ENCODE measurements at places on chromosomes 12 and 14. TPM values are rescaled to one million over a fixed set of nuclear protein-coding genes. Genes with fewer than 3 reads are reported as not detected.

- peak; percentile 25 for DNase-seq
Observed at GRCh38 chr14:99451234-99451633, 29.4 kb downstream of the SETD3 start.

DNA sequence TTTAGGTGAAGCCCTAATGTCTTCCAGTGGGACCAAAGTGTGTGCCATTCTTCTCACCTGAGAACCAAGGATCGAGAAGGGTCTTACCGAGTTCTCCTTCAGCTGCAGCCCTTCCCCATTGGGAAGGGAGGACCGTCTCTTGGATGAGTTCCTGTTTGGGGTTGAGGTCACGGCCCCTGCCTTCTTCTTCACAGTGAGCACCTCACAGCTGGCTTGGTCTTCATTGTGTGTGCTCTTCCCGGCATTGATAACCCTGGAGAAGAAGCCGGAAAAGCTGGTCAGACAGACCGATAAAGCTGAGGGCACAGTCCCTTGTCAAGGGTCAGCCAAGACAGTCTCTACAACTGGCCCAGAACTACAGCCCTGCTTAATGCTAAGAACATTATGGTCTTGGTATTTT lies 102.9 kb downstream of the PPM1H start:
- DNase-seq = no peak

GRCh38 chr14:20440465-20440864 lies 4.5 kb upstream of the KLHL33 start:
- DNase-seq = no peak

GRCh38 chr14:101120641-101121507 lies 217.4 kb upstream of the RTL1 start:
- peak; percentile 81 for DNase-seq

DNA sequence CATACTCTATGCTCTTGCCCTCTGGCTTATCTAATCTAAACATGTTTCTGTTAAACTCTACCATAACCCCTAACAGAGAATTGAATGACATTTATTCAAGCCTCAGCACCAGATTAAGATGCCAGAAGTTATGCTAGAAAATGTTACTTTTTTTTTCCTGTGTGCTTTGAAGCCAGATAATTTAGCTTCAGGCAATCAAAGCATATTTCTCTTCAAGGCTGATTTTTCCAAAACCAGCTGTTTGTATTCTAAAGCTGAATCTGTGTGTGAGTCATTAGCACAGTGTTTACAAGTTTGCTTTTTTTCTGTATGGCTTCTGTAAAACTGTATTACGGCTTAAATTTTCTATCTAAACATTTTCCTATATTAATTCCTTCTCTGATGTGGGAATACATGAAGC lies 326.1 kb downstream of the FSCB start:
- no peak for DNase-seq

DNA sequence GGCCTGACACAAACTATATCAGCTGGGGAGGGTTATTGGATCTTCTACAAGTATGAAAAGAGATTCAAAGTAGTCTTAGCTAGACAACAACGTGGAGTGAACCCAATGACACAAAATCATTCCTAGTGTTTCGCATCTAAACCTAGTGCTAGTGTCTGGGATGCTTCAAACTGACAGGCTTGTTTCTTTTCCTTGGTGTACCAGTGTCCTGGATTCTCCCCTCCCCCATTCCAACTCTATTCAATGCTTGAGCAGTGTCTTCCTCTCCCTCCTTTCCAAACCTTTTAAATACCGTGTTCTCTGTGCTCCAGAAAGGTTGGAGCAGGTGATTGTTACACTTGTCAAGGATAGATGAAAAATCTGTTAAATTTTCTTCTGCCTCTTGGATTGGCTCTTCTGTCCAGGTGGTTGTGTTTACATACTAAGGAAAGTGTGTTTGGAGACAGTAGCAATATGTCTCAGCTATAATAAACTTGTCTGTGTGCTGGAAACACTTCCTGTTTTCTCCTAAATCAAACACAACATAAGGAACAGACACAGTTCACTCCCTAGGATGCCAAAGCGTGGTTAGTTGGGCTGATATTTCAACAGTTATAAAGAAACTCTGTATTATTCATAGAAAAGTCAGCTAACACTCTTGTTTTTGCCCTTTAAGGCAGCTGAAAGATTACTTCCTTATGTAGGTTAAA lies 14.4 kb upstream of the GUCY2C start:
- DNase-seq = peak; percentile 51

GRCh38 chr12:98402091-98402490 lies 113.3 kb upstream of the TMPO start:
- no peak for DNase-seq

DNA sequence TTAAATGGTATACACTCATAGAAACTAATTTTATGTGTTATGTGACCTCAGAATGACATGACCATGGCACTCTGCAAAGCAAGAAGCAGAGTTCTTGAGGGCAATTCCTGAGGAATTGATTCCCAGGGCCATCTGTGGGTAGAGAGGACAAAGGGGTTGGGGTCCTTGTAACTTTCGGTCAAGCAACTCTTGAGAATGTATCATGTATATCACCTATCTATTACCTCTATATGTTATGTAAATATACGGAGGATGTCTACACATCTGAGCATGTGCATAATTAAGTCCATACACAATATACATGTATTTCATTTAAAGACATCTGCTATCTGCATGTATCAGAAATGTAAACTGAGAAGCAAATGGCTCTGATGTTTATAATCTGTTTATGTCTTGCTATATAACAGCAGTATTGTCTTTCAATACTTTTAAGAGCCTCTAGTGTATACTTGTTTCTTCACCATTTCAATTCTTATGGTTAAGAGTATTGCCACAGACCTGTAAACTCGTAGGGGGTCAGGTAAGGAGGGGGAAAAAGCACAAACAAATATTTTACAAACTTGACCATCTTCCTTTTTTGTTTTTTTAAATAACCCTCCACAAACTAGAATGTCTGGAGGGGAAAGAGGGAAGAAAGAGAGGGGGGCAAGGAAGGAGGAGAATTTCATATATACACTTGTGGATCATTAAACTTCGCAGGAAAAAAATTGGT lies 4.5 kb downstream of the FOXA1 start:
- DNase-seq = no peak

DNA sequence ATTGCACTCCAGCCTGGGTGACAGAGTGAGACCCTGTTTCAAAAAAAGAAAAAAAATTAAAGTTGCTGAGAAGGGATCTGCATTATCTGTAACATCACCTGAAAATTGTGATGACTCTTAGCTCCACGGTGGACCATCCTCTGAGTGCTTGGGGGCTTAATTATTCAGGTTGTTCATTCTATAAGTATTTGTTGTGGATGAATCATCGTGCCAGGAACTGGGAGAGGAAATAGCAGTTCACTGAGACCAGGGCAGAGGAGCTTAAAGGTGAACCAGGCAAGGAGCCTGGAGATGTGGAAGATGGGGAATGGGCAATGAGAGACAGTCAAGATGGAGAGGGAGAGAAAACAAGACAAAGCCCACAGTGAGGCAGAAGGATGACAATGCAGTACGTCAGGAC lies 25.5 kb upstream of the GSC start:
- no peak for DNase-seq

DNA sequence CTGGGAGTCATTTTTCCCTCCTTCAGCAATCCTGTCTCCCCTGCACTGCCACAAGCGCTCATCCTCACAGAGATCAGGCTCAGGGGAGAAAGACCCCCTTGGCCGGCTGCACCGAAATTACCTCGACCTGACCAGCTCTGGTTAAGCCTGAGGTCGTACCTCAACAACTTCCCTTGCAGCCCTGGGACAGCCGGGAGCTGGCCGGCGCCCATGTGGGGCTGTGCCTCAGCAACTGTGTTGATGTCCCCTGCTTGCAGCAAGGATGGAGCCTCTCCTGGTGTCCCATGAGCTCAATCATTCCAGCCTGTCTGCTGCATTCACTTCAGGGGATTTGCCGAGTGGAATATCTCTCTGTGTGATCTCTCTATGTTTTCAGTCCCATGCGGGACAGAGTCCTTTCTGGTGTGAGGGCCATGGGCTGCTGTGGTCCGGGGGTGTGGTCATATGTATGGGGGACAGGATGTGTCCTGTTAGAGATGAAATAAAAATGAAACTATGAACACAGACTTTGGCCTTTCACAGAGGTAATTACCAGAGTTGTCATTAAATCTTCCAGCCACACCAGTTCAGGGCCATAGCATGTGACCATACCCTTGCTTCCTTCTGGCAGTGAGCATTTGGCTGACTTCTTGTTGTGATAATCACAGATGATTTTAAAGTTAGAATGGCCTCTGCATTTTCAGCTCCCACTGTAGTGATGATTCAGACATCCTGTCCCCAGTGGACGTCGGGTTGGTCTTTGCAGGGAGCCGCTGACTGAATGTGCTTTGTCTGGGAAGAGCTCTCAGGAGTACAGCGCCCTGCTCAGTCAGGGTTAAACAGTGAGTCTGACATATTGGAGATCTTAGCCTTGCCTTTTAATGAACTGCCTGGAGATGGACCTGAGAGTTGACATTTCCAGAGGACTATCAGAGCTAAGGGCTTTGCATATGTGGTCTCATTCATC lies 405.9 kb downstream of the AACS start:
- no peak for DNase-seq

- no peak for DNase-seq
Observed at GRCh38 chr12:116019415-116019814, 258.1 kb downstream of the MED13L start.

GRCh38 chr12:83168751-83169150 lies 482.0 kb downstream of the TMTC2 start:
- DNase-seq = no peak

GRCh38 chr14:42665083-42665482 lies 1058.4 kb downstream of the LRFN5 start:
- DNase-seq = peak; percentile 1

DNA sequence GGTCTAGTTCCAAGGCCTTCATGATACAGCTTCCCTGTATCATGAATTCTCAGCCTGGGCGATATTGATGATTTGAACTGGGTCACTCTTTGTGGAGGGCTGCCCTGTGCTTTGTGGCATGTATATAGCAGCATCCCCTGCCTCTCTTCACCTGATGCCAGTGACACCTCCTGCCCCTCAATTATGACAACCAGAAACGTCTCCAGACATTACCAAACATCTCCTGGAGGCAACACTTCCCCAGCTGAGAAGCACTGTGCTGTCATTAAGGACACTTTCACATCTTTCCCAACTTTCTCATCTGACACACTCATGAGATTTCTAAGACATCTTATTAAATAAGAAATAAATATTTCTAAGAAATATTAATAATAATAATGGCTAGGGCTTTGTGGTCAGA lies 315.3 kb downstream of the BCL11B start:
- DNase-seq = no peak

DNA sequence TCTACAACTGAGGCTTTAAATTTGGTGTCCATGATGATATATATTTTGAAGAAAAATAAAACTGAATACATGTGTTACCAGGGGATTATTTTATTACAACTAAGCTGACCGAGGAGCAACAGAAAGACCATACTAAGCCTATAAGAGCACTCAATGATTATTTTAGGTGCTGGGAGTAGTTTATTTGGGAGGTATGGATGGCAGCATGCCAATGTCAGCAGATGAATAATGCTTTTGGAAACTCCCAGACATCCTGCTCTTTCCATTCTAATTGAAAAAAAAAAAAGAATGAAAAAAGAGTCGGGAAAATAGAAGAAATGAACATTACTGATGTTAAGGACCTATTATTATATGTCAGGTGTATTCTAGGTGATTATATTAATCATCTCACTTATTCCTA lies 441.2 kb downstream of the BTG1 start:
- DNase-seq = peak; percentile 21

DNA sequence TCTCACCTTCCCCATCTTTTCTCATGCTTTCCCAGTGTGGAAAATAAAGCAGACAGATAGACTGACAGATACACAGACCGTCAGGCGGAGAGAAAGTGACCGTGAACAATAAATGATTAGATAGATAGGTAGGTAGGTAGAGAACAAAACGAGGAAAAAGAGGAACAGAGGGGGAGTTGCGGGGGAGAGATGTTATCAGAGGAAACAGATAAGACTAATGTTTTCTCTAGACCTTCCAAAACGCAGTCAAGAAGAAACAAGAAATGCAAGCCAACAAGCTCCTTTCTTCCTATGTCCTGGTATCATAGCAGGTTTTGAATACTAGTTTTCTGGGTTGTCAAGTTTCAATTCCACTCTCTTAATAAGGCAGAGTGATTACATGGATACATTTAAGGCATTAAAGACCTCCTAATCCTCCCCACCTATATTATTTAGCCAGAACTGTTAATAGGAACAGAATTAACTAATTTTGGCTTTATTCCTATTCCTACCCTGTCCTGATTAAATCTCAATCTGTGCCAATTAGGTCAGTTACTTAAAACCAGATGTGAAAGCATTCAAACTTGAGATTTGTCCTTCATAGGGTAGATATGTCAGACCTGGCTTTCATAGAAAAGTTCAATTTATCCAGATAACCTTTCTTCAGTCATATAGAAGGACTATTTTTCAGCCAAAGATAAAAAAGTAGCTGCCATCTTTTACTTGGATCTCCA lies 89.0 kb upstream of the PTPRR start:
- DNase-seq = no peak

- DNase-seq = peak; percentile 69
Observed at GRCh38 chr14:92389598-92390158, 66.7 kb downstream of the SLC24A4 start.

DNA sequence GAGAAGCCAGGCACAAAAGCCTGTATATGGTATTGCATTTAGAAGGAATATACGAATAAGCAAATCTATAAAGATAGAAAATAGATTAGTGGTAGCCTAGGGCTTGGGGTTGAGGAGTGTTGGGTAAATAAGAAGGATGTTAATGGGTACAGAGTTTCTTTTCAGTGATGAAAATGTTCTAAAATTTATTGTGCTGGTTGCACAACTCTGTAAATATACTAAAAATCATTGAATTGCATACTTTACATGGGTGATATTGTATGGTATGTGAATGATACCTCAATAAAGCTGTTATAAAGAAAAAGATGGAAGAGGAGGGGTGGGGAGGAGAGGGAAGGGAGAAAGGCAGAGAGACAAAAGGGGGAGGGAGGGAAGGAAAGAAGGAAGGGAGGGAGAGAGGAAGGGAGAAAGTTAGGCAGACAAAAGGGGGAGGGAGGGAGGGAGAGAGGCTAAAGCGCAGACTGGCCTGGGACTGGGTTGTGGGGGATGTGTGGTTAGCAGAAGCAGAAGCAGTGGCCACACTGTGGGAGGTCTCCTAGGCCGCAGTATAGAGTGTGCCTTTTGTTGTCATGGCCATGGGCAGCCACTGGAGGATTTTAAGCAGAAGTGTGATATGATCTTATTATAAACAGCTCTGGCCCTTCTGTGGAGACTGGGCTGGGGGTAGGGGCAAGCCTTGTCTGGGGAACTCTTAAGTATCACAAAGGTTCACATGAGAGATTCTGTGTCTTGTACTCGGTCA lies 73.6 kb upstream of the ELK3 start:
- DNase-seq = peak; percentile 25

Gene PTGDR
- polyA plus RNA-seq = 0.43 TPM

Gene NUP37
- 19.2 TPM for polyA plus RNA-seq

Gene SIRT4
- 4.0 TPM for polyA plus RNA-seq

Gene FZD10
- 12.6 TPM for polyA plus RNA-seq

Gene ZBTB42
- 7.2 TPM for polyA plus RNA-seq

Gene ART4
- 0.13 TPM for polyA plus RNA-seq

Gene TAS2R50
- not detected for polyA plus RNA-seq

Gene KNTC1
- 14.9 TPM for polyA plus RNA-seq

Gene IRAK3
- 4.8 TPM for polyA plus RNA-seq

Gene RFLNA
- 7.4 TPM for polyA plus RNA-seq

Gene FGF6
- polyA plus RNA-seq = 28.0 TPM

Gene RTN1
- 2.0 TPM for polyA plus RNA-seq

Gene SCN8A
- 1.0 TPM for polyA plus RNA-seq

Gene CAPZA3
- polyA plus RNA-seq = not detected

Gene WDHD1
- 9.3 TPM for polyA plus RNA-seq

Gene KLRD1
- polyA plus RNA-seq = 0.20 TPM

Gene HOXC6
- polyA plus RNA-seq = 16.1 TPM

Gene EPS8
- 37.0 TPM for polyA plus RNA-seq

Gene FGF23
- 0.14 TPM for polyA plus RNA-seq

Gene CMA1
- not detected for polyA plus RNA-seq
